ENCODE measurements at places on chromosomes 7 and 10.

- DNase-seq, result no peak
These were observed 421.5 kb upstream of the LRGUK start for GRCh38 chr7:133705596-133705995.

DNA sequence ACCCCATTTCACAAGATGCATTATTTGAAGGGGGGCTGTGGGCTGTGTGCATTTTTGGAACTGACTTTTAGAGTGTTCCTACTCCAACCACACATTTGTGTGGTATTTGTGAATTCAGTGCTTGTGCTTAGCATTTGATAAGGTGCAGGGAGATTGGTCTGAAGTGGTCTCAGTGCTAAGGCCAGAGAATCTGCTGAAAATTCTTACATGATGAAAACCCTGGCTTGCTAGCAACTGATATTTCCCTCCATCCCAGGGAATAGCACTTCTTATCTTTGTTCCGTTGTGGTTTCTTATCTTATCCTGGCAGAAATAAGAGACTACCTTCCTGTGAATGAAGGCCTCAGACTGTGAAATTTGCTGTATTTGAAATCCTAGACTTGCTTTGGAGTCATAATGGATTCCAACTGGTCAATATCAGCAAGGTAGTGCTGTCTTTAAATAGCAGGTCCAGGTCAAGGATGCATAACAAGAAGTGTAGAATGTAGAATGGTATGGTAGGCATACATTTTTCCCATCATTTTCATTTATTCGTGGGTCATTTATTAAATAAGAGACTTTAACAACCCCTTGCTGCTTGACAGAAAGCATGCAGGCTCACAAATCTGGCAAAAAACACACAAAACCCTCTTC, 986.9 kb downstream of the REEP3 start:
- no peak for DNase-seq

GRCh38 chr7:114956702-114957101, 34.8 kb downstream of the MDFIC start:
- no peak for DNase-seq

- DNase-seq, result no peak
These were observed 158.1 kb upstream of the KMT2E start for GRCh38 chr7:104855861-104856260.

All from BE2C (cell line).